ENCODE measurements at places on chromosomes 6 and 20. TPM values are rescaled to one million over a fixed set of nuclear protein-coding genes. Genes with fewer than 3 reads are reported as not detected.
A peak's percentile ranks its signal among the peaks of the same experiment; 100 is the strongest.

PTCHD4 gene
- total RNA-seq = 3.9 TPM

MEP1A gene
- total RNA-seq = 0.08 TPM

MYBL2 gene
- total RNA-seq = 40.8 TPM

NELFE gene
- 141 TPM for total RNA-seq

NKAIN4 gene
- not detected for total RNA-seq

SPATA2 gene
- total RNA-seq = 3.3 TPM

MCCD1 gene
- total RNA-seq = not detected

POM121L2 gene
- not detected for total RNA-seq

PGK2 gene
- not detected for total RNA-seq

CRYBG1 gene
- total RNA-seq = 10.4 TPM

UQCC2 gene
- 86.8 TPM for total RNA-seq

CPXM1 gene
- total RNA-seq = not detected

DNA sequence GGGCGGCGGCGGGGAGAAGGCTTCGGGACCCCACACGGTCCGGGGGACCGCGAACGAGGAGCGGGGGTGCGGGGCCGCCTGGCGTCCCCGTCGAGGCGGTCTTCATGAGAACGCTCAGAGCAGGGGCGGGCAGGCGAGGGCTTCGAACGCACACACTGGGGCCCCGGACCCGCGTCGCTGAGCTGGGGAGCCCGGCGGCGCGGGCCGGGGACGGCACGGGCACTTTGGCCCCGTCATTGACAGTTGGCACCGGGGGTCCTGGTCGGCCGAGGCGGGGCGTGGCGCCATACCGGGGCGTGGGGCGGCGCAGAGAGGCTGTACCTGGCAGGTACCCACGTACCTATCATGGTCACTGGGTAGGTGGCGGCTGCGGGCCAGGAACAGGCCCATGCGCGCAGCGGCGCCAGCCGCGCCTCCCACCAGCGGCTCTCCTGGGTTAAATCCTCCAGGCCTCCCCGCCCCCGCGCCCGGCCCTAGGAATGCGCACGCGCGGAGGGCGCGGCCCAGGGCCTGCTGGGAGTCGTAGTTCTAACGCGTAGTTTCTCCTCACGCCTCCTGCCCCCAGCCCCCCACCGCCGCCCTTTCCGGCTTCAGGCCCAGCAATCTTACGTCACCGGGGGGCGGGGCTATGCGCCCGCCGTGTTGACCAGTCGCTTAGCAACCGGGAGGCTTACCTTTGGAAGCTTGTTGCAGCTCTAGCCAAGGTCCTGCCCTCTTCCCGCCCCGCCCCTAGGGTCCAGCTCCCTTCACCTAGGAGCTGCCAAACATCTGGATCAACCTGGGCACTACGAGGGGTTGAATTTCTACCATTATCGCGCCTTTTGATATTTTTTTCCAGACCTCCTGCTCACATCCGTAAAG lies at the start of the genes PACRG and PRKN:
Gene PACRG, plus strand, starts transcription at position 653 of the 861 bp plus-strand sequence.
Gene PRKN, minus strand, starts transcription at position 445 of the 861 bp plus-strand sequence.
- DNase-seq = peak; percentile 88

GRCh38 chr20:21203088-21203656 lies 77.3 kb downstream of the KIZ start:
- DNase-seq = no peak

GRCh38 chr6:4336778-4337442 lies 201.5 kb upstream of the ECI2 start:
- DNase-seq = no peak

GRCh38 chr6:40852779-40853373 lies 186.1 kb downstream of the UNC5CL start:
- peak; percentile 15 for DNase-seq

DNA sequence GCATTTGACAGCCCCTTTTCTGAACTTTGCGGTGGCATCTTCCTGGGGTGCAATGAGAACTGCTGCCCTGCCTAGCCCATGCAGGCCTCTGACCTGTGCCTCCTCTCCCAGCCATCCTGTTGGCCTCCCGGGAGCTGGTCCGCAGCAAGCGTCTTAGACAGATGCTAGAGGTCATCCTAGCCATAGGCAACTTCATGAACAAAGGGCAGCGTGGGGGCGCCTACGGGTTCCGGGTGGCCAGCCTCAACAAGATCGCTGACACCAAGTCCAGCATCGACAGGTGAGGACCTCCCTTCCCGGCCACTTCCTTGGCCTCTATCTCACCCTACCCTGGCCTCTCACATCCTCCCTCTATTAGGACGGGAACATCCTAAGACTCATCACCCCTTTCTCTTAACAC lies 37.6 kb downstream of the MOCS1 start:
- no peak for DNase-seq

- no peak for DNase-seq
Measured at GRCh38 chr6:29559524-29560287, at the start of gene UBD. UBD (minus strand) TSS chr6:29559732; CDS start chr6:29559701, 31 bp downstream.

GRCh38 chr6:81763051-81763450 lies 10.6 kb upstream of the TENT5A start:
- no peak for DNase-seq

DNA sequence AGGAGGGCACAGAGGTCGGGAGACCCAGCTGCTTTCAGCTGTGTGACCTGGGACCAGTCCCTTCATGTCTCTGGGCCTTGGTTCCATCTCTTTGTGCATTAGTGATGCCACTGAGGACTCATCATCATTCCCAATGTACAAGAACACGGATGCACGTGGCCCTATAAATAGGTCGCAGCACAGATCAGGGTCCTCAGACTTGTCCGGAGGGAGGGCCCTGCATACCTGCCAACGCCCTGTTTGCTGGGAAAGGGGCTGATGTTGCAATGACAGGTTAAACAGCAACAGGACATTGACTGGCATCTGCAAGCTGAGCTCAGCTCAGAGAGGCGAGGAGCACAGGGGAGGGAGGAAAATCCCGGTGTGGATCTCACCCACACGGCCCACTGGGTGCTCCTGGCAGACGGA lies 21.8 kb downstream of the TGM2 start:
- DNase-seq = peak; percentile 36

GRCh38 chr6:4136354-4136831 lies 1.0 kb upstream of the ECI2 start:
- no peak for DNase-seq

- no peak for DNase-seq
Measured at GRCh38 chr6:142332393-142333098, 30.7 kb downstream of the ADGRG6 start.

DNA sequence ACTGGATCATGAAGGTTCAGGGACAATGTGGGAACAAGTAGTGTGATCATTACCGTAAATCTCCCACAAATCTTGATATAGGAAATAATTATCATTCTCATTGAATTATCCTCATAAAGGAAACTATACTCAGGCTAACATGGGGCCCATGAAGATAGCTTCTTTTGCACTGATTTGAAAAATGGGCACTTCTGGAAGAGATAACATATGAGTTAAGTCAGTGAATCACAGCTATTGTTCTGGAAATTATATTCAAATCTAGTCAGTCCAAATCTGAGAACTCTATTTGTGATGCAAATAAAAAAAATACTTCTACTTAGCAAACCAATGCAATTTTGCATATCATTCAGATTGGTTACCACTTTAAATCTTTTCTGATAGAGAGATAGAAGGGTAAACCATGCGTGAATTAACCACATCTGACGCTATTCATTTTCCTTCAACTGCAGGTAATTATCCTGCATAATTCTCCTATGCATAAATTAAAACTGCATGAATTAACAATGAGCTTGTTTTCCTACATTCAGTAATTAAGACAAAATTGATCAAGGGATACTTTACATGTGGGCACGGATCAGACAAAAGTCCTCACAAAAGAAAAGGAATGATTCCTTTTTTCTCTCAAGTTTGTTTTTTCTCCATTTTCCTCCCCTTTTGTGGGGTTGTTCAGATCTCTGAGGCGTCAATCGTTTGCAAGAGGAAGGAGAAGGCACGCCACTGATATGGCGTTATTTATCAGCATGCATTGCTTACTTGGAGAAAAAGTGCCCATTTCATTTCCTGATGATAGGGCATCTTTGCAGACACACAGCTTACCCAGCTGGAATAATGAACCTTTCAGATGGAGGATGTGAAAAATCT lies 36.4 kb downstream of the RIPOR2 start:
- no peak for DNase-seq

DNA sequence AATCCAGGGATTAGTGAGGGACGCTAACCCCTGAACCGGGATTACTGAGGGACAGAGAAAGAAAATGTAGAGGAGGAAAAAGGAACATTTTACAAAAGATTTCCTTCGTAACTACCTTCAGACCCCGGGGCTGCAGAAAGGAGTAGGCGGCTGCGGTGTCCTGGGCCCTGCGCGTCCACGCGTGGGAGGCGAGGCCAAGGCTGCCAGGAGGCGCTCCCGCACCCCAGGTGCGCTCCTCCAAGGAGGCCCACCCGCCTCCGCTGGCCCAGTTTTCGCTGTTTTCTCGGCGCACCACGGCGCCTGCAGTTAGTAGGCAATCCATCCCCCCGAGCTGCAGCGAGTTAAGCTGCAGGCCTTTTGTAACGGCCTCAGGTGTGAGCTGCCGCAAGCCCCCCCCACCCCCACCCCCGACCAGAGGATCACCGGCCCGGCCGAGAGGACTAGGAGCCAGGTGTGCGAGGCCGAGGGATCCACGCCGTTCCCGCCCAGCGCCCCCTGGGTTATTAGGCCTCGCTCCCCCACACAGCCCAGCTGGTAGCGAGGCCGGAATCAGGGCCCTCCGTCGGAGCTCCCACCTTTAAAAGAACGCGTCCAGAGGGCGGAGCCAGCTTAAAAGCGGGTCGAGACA lies 380.3 kb upstream of the ARID1B start:
- no peak for DNase-seq

DNA sequence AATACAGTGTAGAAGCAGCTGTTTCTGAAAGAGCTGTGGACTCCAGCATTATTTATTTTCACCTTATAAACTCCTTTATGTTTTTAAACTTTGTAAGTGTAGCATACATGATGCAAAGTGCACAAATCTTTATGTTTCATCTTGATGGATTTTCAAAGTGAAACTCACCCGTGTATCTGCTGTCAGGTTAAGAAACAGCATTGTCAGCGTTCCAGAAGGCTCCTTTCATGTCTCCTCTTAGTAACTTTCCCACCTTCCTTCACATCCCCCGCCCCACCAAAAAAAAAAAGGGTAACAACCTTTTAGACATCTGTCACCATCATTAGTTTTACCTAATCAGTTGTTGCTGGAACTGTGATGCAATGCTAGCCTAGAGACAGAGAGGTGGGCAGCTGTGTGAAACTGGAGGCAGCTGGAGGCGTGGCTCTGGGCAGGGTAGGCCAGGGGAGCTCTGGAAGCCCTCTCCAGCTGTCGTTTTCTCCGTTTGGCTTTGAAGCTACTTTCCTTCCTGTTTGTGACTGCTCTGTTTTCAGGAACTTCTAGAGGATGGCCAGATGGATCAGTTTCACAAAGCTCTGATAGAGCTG lies 7.2 kb downstream of the ACTR5 start:
- DNase-seq = no peak

GRCh38 chr20:11274141-11274594 lies 600.4 kb upstream of the JAG1 start:
- DNase-seq = peak; percentile 73

- no peak for DNase-seq
Measured at GRCh38 chr6:64439274-64439673, 803.7 kb downstream of the PHF3 start.

DNA sequence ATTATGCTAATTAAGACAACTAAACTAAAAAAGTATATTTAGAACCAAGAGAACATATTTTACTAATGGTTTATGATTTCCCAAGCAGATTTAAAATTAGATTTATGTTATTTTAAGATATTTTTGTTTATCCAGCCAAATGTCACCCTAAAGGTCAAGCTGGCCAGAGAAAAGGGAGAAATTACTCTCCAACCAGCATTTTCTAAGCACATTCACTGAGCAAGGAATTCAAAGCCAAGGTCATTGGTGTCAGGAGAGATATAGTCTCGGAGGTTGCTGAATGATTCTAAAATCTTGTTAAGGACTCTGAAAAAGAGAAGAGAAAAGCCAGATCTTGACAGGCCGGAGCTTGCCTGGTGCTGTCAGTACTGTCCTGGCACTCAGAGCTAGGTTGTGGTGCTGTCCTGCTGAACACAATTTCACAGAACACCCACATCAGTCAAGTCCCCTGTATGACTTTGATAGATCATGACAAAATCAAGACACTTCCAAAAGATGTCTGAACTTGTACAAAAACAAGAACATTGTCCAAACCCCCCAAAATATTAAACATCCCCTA lies 222.3 kb upstream of the SMLR1 start:
- DNase-seq = no peak

DNA sequence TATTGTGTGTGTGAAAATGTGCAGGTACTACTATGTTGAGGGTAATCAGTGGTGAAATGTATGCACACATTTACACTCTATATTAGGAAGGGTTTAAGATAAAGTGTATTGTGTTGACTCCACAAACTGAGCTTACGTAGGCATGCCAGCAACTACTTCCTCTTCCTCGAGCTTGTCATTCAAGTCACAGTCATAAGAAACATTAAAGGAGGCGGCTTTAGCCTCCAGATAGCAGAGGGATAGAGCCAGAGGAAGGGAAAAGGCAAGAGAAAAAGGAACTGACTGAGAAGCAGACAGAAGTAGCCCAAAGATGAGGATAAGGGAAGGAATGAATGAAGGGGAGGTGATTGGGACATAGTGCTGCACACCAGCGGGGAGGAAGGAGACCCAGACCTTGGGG lies 55.2 kb downstream of the SMLR1 start:
- no peak for DNase-seq

GRCh38 chr6:130890521-130890971 lies 63.3 kb downstream of the SMLR1 start:
- no peak for DNase-seq

DNA sequence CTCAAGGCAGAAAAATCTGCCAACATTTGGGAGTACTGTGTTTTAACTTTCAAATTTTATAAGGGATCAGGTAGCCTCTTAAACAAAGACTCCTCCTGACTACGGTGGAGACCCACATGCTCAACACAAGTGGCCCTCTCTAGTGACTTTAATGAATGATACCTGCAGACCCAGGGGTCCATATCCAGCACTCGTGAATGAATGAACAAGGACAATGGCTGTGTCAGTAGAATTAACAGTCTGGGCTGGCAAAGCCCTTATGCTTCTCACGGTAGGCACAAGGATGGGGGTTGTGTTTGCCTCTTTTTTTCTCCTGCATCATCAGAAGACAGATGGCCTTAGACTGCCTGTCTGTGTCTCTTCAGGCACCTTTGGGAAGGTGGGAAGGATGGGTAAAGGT lies 112.6 kb upstream of the TRAF3IP2 start:
- no peak for DNase-seq

GRCh38 chr6:5764401-5764955 lies 242.2 kb downstream of the NRN1 start:
- DNase-seq = no peak
